Stimulated activated CD4-positive, alpha-beta T cell treated with anti-CD3 and anti-CD28 coated beads, Interleukin-1b, Interleukin-23, amount 100 ng/mL, for 48 hours (primary cell): ENCODE measurements at places on chromosomes 5 and 9.

DNA sequence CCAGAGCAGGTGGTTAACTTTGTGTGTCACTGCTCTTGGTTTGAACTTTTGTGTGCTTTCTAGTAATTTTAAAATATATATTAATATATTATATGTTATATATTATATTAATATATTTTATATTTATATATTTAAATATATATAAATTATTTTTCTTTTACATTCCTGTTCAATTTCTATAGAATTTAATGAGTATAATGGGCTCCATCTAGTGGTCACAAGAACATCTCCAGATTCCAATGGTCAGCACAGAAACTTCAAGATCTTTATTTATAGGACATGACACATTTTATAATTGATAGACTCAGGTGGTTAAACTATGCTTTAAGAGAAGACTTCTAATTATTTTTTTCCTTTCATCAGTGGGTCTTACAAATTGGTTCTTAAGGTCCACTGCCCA, 39.1 kb downstream of the COL23A1 start:
- no peak for DNase-seq

- no peak for DNase-seq
These were observed 444.3 kb upstream of the PIK3R1 start for GRCh38 chr5:67771221-67771620.

GRCh38 chr5:160694896-160695295, 157.1 kb downstream of the ATP10B start:
- no peak for DNase-seq

DNA sequence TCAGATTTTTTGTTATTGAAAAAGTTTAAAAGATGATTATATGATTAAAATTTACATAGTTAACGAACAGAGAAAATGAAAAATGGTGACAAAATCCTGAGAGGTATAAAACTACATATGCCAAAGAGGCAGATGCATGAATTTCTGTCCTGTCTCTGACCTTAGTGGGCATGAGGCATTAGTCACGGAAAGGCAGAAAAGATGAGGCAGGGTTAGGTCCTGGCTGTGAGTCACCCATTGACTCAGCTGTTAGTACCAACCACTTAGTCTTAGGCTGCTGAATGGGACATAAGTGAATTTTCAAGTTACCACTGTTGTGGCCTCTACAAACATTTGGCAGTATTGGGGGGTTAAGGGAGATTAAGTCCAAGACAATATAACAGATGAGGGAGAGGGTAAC, 33.1 kb downstream of the RASA1 start:
- DNase-seq, result peak; percentile 66

- DNase-seq, result peak; percentile 5
These were observed 46.4 kb upstream of the STK32A start for GRCh38 chr5:147188200-147189108.

DNA sequence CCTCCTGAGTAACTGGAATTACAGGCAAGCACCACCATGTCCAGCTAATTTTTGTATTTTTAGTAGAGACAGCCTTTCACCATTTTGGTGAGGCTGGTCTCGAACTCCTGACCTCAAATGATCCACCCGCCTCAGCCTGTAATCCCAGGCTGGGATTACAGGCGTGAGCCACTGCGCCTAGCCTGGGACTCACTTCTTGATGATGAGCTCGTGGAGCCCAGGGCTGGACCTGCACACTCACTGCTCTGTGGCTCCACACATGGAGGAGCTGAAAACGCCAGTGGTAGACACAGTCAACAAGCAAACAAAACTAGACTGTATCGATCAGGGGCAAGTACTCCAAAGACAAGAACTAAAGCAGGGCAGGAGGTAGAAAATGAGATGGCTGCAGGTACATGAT, 59.8 kb upstream of the RPL26L1 start:
- DNase-seq, result no peak

DNA sequence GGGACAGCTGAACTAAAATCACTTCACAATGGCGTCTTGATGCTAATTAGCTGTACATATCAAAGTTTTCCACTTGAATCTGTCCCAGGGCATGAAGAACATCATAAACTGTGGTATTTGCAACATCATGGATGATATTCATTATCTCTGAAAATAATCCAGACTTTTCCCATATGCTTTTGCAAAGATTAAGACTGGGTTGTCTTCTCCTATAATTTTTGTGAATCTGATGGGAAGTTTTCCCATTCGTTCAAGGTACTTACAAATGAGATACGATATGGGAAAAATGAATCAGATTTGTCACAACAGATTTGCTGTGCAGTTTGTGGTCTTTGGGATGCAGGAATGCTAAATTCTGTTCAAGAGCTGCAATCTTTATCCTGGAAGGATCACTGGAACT, 17.4 kb upstream of the ADAMTS16 start:
- DNase-seq, result no peak

GRCh38 chr5:10689391-10690081, 71.5 kb downstream of the DAP start:
- peak; percentile 35 for DNase-seq

- no peak for DNase-seq
These were observed 74.8 kb upstream of the ZNF622 start for GRCh38 chr5:16540421-16540820.

GRCh38 chr5:37208883-37209797, 40.0 kb downstream of the CPLANE1 start:
- DNase-seq, result peak; percentile 6

DNA sequence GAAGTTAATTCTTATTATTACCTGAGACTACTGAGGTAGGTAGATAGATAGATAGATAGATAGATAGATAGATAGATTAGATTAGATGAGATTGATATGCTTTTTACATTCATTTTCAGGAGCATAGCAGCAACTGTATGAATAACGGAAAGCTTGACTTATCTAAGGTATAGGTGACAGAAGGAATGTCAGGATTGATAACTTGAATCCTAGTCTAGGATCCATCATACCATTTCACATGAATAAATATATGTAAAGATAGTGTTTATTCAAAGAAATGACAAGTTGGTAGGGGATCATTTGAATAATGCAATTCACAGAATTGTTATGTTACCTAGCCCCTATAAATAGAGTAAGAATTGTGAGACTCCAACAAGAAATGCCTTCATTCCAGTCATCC, 1008.2 kb downstream of the CDH12 start:
- DNase-seq, result no peak

GRCh38 chr5:95899829-95900228, 61.8 kb downstream of the ELL2 start:
- no peak for DNase-seq

DNA sequence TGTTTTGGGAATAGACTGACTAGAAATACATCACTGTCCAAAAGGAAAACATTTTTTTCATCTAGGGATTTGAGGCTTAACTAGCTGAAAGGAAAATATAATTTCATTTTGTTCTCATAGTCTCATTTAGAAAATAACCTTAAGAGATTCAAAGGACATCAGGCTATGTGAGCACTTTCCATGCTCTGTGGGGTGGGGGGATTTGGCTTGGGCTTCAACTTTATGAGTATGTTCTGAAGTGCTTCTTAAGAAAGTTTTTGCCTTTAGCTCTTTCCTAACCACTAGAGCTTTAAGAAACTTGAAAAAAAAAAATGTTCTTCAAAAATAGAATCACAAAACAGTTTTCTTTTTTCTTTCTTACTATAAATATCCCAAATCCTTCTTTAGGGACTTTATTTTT, 17.6 kb downstream of the CDH6 start:
- no peak for DNase-seq

DNA sequence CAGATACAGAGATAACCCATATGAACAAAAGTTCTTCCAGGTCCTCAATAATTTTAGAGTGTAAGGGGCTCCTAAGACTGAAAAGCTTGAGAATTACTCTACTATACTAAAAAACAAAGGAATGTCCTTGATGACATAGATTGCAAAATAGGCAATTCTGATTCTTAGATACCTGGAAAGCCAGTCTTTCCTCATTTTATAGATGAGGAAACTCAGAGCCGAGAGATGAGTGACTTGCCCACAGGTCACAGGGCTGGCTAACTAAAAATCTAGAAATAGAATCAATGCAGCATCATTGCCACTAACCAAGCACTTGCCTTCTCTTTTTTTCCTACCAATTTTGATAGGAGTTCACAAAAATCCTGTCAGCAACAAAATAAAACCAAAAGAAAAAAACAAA, 101.2 kb downstream of the EPB41L4A start:
- no peak for DNase-seq

GRCh38 chr9:36325081-36325828, 67.0 kb upstream of the GNE start:
- no peak for DNase-seq

DNA sequence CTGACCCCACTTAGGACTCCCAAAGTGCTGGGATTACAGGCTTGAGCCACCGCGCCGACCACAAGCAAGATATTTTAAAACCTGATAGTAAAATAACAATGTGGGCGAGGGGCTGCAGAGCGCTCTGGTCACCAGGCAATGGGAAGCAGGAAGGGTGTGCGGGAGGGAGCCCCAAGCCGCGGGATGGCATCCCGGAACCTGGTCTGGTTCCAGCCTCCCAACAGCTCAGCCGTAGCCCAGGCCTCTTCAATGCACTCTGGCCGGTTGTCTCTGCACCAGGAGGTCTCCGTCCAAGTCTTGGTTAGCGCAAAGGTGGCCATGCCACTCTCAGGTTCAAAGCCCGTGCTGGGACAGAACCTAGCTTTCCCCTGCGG, 694 bp upstream of the UAP1L1 start:
- no peak for DNase-seq

DNA sequence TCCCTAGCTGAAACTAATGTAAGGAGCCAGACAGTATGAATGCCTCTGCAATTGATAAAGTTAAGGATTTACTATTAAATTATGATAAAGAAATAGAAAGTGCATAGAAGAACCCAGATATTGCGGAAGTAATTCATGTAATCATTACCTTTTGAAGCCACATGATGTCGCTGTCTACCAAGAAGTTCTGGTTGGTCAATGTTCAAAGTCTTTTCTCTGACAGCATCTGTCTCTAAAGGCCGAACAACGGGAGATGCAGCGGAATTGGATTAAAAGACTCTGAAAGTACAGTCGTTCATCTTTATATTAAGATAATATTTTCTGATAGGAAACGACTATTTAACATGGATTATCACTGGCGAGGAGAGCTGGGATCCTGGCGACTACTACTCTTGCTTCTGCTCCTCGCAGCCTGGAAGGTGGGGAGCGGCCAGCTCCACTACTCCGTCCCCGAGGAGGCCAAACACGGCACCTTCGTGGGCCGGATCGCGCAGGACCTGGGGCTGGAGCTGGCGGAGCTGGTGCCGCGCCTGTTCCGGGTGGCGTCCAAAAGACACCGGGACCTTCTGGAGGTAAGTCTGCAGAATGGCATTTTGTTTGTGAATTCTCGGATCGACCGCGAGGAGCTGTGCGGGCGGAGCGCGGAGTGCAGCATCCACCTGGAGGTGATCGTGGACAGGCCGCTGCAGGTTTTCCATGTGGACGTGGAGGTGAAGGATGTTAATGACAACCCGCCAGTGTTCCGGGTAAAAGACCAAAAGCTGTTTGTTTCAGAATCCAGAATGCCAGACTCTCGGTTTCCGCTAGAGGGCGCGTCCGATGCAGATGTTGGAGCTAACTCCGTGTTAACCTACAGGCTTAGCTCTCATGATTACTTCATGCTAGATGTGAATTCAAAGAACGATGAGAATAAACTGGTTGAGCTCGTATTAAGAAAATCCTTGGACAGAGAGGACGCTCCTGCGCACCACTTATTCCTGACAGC, at the start of gene PCDHA8:
PCDHA8 (plus strand) TSS at position 210 of the 985 bp plus-strand sequence; CDS start at position 345, 135 bp downstream.
- DNase-seq, result no peak

DNA sequence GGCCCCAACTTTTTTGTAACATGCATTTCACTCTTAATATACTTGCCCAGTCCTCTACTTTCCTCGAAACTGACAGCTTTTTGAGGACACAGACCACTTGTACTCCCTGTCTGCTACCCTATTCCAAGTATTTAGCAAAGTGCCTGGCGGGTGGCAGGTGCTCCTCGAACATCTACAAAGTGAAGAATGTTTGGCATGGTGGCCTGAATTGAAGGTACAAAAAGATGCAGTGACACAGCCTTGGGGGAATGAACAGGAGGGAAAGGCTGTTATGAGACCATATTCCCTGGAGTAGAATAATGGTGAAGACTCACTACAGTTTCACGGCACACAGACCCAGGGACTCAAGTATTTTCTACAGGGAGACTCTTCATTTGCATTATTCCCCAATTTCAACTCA, 590.9 kb downstream of the PRELID2 start:
- no peak for DNase-seq

DNA sequence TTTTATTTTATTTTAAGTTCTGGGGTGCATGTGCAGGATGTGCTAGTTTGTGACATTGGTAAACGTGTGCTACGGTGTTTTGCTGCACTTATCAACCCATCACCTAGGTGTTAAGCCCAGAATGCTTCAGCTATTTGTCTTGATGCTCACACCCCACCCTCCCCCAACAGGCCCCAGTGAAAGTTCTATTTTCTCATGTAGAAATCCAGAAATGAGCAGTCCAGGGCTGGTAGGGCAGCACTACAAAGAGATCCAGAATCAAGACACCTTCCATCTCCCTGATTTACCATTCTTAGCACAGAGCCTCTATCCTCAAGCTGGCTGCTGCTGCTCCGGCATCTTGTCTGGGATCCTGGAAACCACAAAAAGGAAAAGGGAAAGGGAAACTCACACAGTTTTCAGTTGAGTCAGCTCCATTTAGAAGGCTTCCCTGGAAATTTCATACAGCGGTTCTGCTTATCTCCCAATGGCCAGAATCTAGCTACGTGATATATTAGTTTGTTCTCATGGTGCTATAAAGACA, 85.4 kb upstream of the SMARCA2 start:
- DNase-seq, result no peak

DNA sequence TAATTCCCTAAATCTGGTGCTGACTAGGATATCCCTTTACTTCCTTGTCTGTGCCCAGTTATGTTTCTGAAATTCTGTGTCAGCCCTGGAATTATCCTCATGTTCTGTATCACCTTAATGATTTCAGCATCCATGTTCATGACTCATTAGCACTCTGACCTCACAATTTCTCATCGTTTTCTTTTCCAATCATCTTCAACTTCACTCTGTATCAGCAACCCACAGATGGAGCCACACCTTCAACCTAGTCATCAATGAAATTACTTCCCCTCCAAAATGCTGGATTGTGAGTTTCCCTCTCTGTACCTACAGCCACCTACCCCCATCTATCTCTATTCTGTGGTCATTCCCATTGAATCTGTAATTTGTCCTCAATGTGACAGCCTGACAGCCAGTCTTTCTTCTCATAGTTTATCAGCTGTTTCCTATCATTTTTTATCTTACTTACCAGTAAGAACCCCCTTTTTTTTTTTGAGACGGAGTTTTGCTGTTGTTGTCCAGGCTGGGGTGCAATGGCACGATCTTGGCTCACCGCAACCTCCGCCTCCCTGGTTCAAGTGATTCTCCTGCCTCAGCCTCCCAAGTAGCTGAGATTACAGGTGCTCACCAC, 3.1 kb upstream of the IL6ST start:
- DNase-seq, result peak; percentile 22
